ENCODE measurements at places on chromosomes 5 and 9.

DNA sequence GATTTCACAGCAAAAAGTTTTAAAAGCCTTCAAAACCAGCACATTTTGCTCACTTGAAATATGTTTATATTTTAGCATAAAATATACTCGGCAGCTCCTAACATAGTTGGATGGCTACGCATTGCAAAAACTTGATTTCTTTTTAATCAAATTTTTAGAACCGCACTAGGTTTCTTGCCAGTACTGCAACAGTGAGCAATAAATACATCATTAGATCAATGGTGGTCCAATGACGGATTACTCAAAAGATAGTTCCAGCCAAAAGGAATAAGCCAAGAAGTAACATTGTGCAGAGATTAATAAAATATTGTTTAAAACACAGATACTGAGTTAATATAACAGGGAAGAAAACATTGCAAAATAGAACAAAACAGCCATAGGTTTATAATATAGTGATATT, 5.5 kb downstream of the MARCHF3 start:
- DNase-seq, result no peak

GRCh38 chr5:161258438-161258837, 288.1 kb downstream of the GABRB2 start:
- DNase-seq, result no peak

GRCh38 chr5:137332296-137332695, 166.8 kb downstream of the SPOCK1 start:
- no peak for DNase-seq

GRCh38 chr9:100216178-100216787, 117.2 kb downstream of the INVS start:
- no peak for DNase-seq

GRCh38 chr9:97983589-97984187, 547 bp downstream of the ANP32B start:
- DNase-seq, result peak; percentile 21

- no peak for DNase-seq
Measured at GRCh38 chr9:26310294-26310693, 582.3 kb downstream of the CAAP1 start.

- no peak for DNase-seq
Measured at GRCh38 chr9:128577206-128577605, 24.8 kb downstream of the SPTAN1 start.

Measured in NCI-H1105 (cell line).